Right atrium auricular region (tissue), 2 donors: ENCODE measurements at places on chromosomes 12 and 14. TPM values are rescaled to one million over a fixed set of nuclear protein-coding genes. Genes with fewer than 3 reads are reported as not detected.

- DNase-seq: no peak
Observed at GRCh38 chr14:35814371-35815005, 5.4 kb upstream of the RALGAPA1 start.

DNA sequence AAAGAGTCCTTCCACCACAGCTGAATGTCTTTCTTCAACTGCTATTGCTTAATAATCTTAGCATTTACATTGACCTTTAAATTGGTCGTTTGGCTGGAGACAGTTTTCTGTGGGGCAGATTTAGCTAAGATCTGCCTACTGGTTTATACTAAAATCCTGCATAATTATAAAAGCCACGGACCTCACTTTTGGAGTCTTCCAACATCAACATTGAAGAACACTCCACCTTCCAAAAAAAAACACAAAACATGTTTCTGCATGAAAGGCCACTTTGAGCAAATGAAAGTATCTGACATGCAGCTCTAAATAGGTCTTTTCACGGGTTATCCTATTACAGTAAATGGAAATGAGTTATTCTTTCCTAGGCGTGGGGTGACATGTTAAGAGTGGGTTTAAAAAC lies 57.0 kb upstream of the KRR1 start:
- no peak for DNase-seq

- no peak for DNase-seq
Observed at GRCh38 chr14:80356413-80356812, 145.1 kb upstream of the DIO2 start.

DNA sequence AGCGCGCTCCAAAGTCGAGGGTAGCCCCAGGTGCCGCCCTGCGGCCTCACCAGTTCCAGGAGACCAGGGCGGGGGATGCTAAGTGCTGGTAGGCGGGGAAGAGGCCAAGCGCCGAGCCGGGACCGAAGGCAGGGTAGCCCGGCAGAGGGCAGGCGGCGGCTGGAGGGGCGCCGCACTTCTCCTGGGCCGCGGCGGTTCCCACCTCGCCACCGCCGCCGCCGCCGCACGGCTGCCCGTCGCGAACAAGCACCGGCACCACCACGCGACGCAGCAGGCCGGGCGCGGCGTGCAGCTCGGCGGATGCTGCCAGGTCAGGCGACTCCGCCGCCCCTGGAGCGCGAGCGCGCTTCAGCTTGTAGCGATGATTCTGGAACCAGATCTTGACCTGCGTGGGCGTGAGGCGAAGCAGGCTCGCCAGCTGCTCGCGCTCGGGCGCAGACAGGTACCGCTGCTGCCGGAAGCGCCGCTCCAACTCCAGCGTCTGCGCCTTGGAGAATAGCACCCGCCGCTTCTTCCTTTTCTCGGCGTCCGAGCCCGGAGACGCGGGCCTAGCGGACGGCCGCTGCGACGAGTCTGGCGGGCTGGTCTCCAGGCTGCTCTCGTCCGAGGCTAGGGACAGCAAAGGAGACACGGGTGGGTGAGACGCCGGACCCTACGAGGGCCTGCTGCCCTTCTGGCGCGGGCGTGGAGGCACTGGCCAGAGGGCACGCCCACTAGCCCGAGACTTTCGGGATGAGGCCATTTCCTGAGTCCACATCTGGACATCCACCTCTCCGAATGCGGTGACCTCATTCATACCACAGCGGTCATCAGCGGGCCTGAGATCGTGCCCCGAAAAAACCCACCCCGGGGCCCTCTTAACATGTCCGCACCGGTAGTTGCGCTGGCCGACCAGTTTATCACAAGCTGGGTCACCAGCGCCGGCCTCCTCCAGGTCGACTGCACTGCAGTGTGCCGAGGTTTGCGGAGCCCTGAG lies 1.3 kb downstream of the NKX2-8 start:
- DNase-seq: no peak

DNA sequence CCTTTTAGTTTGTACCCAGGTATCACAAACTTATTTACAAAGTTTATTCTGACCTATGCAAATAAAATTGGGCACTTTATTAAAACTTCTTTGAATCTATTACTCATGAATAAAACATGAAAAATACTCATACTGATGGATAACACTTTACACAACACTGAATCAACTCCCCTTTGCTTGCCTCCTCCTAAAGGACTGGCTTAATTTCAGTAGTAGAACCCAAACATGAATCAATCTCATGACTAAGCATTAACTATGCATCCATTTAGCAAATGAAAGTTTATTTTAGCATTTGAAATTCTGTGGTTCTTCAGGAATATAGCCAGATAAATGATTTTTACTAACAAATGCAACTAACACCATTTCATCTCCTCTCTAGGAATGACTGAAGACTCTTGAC lies 32.4 kb downstream of the DENND5B start:
- DNase-seq: no peak

DNA sequence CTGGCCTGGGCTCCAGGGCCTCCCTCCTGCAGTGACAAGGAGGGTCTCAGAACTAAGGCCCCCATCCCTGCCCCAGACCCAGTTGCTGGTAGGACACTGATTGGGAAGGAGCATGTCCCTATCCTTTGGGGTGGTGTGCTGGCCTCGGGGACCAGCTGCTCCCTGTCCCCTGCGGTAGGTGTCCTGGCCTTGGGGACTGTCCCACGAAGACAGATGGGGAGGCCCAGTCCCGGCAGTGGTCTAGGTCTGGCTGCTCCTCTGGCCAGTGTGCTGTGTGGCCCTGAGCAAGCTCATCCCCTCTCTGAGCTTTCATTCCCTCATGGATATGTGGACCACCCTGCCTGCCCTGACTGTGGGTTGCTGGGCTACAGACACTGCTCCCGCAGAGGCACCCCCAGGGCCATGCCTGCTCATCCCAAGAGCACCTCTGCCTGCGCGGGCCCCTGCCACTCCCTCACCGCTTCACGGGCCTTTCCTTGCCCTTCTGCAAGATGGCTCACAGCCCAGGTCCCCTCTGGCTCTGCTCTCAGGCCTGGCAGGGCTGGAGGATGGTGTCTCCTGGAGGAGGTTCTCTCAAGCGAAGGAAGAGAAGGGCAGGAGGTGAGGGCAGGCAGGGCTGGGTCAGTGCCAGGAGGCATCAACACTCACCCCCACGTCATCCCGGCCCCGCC lies 12.5 kb downstream of the AHNAK2 start:
- DNase-seq: no peak

DNA sequence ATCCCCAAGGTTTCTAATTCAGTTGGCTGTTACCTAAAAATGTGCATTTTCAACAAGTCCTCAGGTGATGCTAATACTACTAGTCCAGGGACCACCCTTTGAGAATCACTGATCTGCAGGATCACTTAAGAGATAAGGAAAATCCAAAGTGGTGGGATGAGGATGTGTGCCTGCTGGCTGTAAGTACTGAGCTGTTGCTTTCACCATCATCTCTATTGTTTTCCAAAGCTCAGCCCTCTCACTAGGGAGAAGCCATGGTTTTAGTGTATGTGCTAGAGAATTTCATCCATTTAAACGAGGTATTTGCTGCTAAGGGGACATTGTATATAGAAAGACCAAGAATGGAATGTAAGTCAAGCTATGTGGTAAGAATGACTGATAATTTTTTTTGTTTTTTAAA lies 202.3 kb downstream of the KIF21A start:
- DNase-seq: no peak

DNA sequence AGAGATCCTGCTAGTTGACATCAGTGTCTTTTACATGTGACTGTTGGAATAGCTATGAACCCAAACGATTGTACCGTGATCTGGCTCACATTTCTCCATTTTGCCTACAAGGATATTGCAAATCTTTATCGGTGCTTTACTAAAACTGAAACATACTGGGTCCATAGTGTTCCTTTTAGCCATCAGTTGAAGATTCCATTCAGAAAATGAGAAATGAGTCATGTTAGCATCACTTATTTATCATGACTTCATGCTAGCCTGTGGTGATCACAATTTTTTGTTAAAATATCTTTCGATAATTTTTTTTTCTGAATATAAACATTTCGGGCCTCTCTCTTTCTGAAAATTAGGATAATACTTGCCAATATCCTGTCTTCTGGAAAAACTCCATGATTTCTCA lies 210.3 kb downstream of the EGLN3 start:
- no peak for DNase-seq

DNA sequence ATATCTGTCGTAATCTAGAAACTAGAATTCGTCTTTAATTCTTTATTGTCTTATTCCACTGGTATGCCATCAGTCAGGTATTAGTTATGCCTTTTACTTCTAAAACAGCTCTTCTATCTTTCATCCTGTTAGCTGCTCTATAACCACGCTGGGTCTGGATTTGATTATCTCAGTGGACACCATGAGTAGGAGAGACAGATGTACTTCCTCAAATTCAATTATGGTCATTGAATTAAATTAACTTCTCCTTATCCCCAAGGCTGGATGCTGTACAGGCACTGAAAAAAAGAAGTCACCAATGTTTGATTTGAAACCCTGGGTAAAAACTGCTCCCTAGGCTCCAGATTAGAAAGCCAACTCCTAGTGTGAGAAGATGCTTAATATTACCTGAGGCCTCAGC lies 107.3 kb downstream of the PIK3C2G start:
- DNase-seq: no peak

DNA sequence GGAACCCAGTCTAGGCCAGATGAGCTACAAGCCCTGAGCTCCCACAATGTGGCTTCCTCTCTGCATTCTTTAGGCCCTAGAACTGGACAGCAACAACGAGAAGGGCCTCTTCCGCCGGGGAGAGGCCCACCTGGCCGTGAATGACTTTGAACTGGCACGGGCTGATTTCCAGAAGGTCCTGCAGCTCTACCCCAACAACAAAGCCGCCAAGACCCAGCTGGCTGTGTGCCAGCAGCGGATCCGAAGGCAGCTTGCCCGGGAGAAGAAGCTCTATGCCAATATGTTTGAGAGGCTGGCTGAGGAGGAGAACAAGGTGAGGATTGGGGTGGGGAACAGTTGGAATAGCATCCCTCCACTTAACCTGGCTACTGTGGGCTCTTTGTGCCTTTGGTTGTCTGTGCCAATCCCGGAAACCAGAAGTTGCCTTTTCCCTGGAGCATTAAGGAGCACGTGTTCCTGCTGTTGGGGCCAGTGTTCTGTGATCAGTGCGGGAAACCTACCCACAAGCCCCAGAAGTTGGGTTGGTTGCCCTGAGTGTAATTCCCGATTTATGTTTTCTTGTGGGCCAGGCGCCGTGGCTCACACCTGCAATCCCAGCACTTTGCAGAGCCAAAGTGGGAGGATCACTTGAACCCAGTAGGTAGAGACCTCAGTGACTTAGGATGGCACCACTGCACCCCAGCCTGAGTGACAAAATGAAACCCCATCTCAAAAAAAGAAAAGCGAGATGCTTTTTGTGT lies 6.4 kb downstream of the FKBP4 start:
- no peak for DNase-seq

DNA sequence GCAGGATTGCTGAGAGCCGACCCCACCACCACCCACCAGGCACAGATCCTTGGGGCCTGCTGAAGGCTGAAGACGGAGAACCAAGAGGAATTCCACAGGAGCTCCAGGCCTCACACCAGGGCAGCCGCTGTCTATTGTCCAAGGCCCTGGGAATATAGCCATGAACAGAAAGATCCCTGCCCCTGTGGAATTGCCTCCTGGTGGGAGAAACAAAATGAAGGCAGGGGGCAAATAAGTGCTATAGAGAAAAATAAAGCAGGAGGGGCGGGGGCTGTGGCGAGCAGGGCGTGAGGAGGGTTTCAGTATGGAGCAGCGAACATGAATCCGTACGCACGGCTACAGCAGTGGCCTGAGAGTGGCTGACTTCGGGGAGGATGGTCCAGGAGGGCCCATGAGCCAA lies 96.1 kb downstream of the EML1 start:
- no peak for DNase-seq

RD3L gene
- 7.6 TPM for total RNA-seq

PMCH gene
- total RNA-seq: not detected

CRACR2A gene
- total RNA-seq: 10.9 TPM

STON2 gene
- 8.6 TPM for total RNA-seq

LRFN5 gene
- 0.26 TPM for total RNA-seq

PLEKHD1 gene
- not detected for total RNA-seq

ANKS1B gene
- 3.1 TPM for total RNA-seq
